ENCODE measurements at places on chromosomes 11 and 22. TPM values are rescaled to one million over a fixed set of nuclear protein-coding genes. Genes with fewer than 3 reads are reported as not detected.

The SCGB1C1 gene
- total RNA-seq: not detected

The CRYBB3 gene
- not detected for total RNA-seq

The FAT3 gene
- total RNA-seq: 0.06 TPM

The MRPL11 gene
- total RNA-seq: 57.8 TPM

The OSBP2 gene
- 18.7 TPM for total RNA-seq

Measured in LHCN-M2 (cell line).